ENCODE measurements at places on chromosomes 2 and 18. TPM values are rescaled to one million over a fixed set of nuclear protein-coding genes. Genes with fewer than 3 reads are reported as not detected.

The CRIM1 gene
- 30.9 TPM for total RNA-seq

The PIKFYVE gene
- total RNA-seq = 41.1 TPM

The RAB11FIP5 gene
- 15.7 TPM for total RNA-seq

The EIF2AK3 gene
- total RNA-seq = 23.2 TPM

The GREB1 gene
- total RNA-seq = 36.5 TPM

DNA sequence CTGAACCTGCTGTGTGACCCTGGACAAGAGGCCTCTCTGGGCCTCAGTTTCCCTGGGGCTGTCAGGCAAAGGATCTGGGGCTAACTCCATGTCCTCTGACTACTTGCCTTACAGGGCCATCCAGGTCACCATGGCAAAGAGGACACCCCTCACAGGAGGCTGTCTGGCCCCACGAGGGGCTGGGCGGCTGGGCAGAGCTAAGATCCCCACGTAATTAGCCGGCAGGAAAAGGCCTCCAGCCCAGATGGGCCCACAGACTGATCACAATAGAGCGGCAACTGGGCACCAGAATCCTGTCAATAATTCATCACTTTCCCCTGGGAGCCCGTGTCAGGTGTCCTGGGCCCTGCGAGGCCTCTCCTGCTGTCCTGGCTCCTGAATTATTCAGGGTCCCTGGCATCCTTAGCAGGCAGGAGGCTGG, 44.8 kb upstream of the OTOF start:
- no peak for DNase-seq

DNA sequence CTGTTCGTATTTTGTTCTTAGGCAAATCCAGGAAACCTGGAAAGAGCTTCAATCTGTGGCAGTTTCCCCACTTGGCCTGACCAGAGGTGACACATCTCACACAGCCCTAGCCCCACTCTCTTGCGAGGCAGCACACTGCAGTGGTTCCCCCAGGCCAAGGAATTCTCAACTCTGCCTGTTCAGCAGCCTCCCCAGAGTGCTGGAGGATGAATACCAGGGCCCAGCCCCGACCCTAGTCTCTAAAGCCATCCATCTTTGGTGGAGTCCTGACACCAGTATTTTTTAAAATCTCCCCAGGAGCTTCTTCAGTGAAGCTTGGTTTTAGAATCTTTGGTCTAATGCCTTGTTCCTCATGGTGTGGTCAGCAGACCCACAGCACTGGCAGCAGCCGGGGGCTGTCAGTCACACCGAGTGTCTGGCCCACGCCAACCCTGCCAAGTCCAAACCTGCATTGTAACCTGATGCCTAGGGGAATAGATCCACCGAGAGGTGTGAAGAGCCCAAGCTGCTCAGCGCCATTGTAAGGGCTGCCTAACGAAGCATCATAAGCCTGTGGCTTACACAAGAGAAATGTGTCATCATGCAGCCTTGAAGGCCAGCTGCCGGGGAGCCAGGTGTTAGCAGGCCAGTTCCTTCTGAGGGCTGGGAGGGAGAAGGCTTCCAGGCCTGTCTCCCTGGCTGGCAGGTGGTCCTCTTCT, 428.7 kb upstream of the ID2 start:
- DNase-seq = no peak

- DNase-seq = peak; percentile 73
These were observed 122.5 kb downstream of the FOXI3 start for GRCh38 chr2:88329815-88330603.

- no peak for DNase-seq
These were observed 5.8 kb downstream of the CIB4 start for GRCh38 chr2:26635401-26635800.

DNA sequence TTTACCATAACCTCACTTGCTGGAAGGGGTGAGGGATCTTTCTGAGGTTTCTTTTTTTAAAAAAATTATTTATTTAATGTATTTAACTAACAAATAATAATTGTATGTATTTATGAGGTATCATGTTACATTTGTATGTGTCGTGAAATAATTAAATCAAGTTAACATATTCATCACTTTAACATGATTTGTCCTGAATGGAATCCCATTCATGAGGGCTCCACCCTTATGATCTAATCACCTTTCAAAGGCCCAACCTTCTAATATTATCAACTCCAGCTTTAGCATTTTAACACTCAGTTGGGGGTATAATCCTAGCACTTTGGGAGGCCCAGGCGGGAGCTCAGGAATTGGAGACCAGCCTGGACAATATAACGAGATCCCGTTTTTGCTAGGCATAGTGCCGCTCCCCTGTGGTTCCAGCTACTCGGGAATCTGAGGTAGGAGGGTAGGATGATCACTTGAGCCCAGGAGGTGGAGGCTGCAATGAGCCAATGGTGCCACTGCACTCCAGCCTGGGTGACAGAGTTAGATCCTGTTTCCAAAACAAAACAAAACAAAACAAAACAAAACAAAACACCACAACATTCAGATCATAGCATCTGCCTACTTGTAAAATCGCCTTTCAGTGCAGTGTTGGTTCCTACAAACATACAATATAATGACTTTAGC, 1.1 kb upstream of the TAF4B start:
- peak; percentile 24 for DNase-seq

- DNase-seq = peak; percentile 54
These were observed 1.0 kb downstream of the AGAP1 start for GRCh38 chr2:235494716-235495372.

GRCh38 chr2:20488201-20488641, 41.3 kb downstream of the RHOB start:
- DNase-seq = no peak

DNA sequence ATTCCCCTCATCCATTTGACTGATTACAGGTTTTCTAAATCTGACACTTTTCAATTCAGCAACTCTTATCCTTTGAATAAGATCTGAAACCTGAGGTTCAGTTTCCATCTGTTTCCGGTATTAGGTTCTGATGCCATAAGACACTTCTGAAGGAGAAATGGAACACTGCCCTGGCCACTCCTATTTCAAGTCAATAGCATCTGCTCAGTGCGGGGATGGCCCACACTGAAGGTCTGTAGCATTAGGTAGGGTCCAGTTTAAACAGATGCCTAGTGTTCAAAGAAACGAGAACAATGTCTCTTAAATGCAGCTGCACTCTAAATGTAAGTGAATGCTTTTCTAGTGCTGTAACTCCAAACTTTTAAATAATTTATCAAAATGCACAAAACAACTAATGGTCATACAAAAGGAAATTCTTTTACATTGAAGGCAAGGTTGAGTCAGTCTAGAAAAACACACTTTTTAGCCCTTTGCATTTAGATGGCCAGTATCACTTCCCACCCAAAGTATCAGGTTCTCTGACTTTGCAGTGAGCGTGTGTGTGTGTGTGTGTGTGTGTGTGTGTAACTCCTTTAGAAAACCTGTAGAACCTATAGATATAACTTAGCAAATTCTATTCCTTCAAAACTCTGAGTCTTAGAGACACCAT, 78.2 kb downstream of the STK39 start:
- DNase-seq = no peak

GRCh38 chr2:109129356-109129920, 433 bp downstream of the SH3RF3 start:
- peak; percentile 43 for DNase-seq

DNA sequence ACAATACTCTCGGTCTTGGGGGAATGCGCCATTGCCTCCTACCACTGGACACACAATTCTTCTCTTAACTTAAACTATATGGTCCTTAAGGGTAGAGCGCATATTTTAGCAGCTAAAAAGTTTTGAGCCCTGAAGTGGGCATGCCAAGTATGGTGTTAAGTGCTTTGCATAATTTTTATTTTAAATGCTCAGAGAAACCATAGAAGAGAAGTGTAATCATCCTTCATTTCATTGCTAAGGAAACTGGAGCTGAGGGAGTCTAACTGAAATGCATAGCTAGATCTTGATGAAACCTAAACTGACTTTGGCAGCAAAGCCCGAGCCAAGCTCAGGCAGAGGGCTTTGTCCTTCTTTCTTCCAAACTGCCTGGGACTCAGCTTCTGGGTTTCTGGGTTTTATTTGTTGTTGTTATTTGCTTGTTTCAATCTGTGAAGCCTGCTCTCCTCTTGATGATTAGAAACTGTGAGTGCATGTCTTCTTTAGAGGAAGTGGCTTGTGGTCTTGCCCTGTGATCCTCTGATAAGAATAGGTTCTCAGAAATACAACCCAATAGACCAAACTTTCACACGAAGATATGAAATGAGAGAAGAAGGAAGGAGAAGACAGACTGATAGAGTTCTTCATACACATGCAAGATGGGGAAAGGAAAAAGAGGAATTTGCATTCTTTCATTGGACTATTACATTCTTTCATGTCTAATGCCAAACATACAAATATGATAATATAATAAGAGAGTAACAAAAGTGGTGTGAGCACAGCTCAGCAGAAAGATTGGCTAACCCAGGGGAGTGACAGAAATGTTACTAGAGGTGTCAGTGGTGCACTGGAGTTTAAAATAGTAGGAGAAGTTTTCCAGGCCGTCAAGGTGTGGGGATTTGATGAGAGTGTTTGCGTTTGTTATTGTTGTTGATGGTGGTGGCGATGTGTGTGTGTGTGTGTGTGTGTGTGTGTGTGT, 7.5 kb upstream of the RNF144A start:
- DNase-seq = no peak

- DNase-seq = no peak
These were observed 85.0 kb upstream of the TACR1 start for GRCh38 chr2:75284345-75284744.

DNA sequence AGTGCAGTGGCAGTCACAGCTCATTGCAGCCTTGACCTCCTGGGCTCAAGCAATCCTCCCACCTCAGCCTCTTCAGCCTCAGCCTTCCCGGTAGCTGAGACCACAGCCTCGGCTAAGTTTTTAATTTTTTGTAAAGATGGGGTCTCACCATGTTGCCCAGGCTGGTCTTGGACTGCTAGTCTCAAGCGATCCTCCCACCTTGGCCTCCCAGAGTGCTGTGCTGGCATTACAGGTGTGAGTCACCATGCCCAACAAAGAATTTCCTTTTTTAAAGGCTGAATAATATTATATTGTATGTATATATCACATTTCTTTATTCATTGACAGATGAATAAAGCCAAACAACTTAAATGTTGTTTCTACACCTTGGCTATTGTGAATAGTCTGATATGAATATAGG, 42.5 kb downstream of the MOB4 start:
- DNase-seq = no peak

- DNase-seq = peak; percentile 40
These were observed 137.4 kb upstream of the ETAA1 start for GRCh38 chr2:67259556-67260342.

Measured in GM23338 (cell line).